SK-N-SH (cell line): ENCODE measurements at places on chromosomes 5 and 9.
A peak's percentile ranks its signal among the peaks of the same experiment; 100 is the strongest.

- DNase-seq: no peak
Measured at GRCh38 chr5:10624679-10625078, 60.8 kb downstream of the ANKRD33B start.

DNA sequence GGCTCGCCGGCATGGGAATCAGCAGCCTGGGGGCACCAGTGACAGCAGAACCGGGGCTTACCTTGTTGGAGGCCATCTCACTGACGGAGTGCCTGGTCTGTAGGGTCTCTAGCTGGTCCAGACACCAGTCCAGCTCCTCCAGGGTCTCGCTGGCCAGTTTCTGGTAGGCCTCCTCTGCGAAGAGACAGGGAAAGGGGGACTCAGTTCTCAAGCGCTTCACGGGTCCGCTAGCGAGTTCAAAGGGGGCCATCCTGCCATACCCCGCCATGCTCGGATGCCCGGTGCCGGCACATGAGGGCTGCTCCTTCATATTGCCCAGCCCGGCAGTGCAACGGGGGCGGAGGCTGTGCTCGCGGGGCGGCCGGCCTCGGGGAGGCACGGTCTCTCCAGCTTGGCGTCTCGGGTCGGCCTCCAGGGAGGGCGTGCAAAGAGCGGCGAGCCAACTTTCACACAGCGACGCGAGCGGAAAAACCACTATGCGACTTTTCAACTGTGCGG lies 456.0 kb downstream of the RAB3C start:
- DNase-seq: no peak

DNA sequence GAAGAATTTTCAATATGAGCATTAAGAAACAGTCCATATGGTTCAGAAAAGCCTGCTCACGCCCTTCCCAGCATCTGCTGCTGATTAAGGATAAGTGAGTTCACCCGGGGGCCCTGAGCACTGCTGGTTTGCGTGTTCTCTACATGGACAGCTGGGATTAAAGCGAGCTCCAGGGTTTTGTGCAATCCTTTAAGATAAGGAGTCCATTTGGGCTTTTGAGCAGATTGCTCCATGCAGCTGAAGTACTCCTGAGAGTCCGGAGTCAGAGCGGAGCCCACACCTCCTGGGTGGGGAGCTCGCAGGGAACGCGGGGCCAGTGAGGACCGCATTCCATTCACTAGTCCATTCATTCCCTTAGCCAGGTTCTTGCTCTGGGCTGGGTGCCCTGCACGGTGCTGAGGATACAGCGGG lies 149.3 kb upstream of the COL5A1 start:
- DNase-seq: peak; percentile 90

GRCh38 chr5:103617090-103617489 lies 54.5 kb upstream of the NUDT12 start:
- DNase-seq: no peak

DNA sequence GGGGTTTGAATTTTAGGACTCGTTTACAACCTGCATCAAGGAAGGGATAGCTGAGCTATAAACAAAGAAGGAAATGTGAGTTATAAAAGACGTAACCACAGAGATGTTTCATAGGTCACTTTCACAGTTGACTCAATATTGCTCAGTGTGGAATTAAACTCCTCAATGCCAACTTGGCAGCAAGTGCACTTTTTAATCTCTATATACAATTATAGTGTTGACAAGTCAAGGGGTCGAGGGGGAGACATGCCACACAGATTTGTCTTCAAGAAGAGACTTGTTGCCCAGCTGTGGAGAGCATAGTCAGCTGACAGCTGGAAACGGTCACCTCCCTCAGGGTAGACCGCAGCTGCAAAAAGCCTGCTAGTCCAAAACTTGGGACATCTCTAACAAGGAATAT lies 163.4 kb upstream of the DMAC1 start:
- no peak for DNase-seq

- peak; percentile 46 for DNase-seq
Measured at GRCh38 chr9:14452539-14452938, 138.6 kb upstream of the NFIB start.

DNA sequence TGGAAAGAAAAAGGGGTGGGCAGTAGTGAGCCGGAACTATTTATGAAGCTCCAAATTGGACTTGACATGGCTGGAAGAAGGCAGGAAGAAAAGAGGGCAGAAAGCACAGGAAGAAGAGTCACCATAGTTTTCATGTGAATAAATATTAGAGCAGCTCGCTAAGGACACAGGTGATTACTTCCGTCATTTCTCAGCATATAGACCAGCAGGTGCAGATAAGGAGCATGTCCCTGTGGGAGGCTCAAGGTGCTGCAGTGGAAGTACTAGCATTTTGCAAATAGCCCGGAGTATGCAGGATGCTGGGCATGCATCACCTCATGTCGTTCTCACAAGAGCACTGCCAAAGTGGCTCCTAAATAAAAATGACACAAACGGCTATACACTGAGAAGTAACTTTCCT lies 71.3 kb upstream of the HTR4 start:
- no peak for DNase-seq
